Left hindlimb (tissue), 1 donor: ENCODE measurements at places on chromosomes 5 and 9.

DNA sequence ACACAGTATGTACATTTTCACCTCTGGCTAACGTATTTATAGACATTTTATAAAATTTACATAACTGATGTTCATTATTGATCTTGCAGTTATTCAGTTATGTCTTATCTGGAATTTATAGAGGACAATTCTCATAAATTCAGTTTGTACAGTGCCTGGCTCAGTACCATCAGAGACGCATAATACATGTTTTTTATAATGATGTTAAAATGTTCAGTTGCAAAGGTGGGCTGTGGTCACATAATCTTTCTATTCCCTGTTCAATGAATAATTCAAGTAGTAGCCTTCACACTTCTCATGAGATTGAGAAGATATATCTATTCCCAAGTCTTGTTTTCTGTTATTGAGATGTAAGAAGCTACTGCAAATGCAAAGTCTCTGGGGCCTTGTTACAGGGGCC lies 393.1 kb upstream of the ARRDC3 start:
- no peak for DNase-seq

DNA sequence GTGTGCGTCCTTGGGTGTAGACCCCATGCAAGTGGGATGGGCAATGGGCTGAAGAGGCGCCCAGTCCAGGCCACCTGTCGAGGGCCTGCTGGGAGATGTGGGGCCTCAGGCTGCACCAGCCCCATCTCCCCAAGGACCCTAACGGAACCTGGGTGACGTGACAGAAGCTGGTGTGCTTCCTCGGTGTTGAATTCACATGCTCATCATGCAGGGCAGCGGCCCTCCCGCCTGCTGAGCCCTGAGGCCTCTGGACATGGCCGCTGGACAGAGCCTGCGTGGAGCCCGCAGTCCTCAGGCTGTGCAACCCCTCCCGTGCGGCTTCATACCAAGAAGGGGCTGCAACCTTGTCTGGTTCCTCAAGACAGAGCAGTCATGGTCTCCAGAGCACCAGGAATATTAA lies 26.8 kb downstream of the TERT start:
- DNase-seq, result no peak

DNA sequence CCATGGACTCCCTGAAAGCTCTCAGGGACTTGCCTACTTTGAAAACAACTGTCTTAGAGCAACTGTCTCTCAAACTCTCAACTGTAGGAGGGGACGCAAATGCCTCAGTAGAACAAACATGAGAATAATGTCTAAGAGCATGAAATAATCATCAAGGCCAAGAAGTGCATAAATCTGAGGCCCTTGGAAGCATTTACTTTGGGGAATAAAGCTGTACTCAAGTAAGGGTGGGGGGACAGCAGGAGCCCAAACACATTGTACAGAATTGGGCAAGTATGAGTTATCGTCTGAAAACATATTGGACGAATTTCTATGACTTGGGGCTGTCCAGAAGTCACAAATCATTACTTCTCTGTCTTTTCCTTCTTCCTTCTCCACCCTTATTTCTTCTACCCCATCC lies 96.3 kb upstream of the HMHB1 start:
- DNase-seq, result no peak

GRCh38 chr9:123761905-123762605 lies 167.9 kb downstream of the DENND1A start:
- no peak for DNase-seq

- DNase-seq, result no peak
Measured at GRCh38 chr5:119037496-119038215, 33.2 kb upstream of the DMXL1 start.
